ENCODE measurements at places on chromosomes 6 and 20. TPM values are rescaled to one million over a fixed set of nuclear protein-coding genes. Genes with fewer than 3 reads are reported as not detected.

The HLA-DRB5 gene
- total RNA-seq = 22.1 TPM

DNA sequence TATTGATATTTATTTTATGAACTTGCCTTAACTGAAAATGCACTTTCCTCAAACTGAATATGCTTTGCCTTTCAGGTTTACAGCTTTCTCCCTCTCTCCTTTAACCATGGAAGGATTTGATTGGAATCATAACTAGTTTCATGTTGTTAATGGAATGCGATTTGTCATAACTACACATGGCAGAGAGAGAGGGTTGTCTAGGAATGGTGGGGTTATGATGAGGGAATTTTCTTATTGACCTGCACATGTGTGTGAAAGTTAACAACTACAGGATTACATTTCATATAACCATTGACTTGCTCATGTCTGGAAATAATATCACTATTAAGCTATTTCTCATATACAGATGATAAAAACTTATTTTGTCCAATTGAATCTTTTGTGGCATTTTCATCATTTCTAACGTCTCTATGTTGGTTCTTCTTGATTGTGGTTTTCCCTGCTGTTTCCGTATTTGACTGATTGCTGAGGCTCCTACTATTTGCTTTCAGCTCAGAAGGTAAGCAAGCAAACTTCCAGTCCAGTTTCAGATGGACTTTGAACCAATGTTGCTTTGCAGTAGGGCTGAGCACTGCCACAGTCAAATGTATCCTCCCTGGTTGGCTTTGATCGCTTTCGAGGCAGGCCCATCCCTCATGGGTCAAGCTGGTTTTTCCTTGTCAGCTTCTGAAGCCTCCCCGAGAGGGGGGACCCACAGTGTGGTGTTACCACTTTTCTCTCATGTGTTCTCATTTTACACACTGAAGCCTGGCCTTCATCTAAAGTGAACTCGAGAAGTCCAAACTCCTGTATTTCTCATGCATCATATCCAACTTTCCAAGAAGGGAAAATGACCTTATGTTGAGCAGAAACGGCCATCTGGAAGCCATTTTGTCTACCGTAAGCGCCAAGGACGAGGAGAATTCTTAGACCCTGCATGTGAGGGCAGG lies 7.6 kb upstream of the CCN2 start:
- no peak for DNase-seq

DNA sequence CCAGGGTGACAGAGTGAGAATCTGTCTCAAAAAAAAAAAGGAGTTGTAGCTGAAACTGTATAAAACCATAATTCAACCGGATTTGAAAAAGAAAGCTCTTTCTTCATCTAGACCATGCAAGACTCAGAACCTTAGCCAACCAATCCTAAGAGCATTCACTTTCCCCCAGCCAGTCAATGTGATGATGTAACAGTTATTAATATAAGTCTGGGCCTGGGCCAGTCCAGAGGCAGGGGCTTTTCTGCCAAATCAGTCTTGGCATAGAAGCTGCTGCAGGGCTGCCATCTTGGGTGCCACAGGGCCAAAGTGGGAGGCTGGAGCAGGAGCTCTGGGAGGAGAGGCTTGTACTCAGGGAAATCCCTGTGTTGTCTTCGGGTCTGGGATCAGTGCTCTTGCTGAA lies 288.4 kb downstream of the CLIC5 start:
- DNase-seq = no peak

- no peak for DNase-seq
Measured at GRCh38 chr20:22385602-22386305, 198.6 kb downstream of the FOXA2 start.

DNA sequence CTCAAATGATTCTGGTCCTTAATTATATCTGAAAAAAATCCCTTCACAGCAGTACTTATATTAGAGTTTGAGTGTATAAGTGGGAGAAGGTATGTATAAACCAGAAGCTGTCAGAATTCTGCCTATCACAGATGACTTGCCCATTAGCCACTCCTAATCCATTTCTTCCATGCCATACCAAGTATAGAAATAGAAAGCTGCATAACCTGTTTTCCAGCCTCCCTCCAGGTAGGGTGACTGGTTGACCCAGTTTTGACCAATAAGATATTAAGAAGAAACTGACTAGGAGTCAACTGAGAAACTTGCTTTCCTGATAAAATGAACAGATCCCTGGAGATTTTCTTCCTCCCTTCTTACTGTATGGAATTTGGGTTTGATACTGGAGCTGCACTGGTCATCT lies 112.2 kb upstream of the GRIK2 start:
- no peak for DNase-seq

- no peak for DNase-seq
Measured at GRCh38 chr20:56257604-56258003, 9.1 kb downstream of the MC3R start.

The SMOC2 gene
- total RNA-seq = 4.2 TPM

DNA sequence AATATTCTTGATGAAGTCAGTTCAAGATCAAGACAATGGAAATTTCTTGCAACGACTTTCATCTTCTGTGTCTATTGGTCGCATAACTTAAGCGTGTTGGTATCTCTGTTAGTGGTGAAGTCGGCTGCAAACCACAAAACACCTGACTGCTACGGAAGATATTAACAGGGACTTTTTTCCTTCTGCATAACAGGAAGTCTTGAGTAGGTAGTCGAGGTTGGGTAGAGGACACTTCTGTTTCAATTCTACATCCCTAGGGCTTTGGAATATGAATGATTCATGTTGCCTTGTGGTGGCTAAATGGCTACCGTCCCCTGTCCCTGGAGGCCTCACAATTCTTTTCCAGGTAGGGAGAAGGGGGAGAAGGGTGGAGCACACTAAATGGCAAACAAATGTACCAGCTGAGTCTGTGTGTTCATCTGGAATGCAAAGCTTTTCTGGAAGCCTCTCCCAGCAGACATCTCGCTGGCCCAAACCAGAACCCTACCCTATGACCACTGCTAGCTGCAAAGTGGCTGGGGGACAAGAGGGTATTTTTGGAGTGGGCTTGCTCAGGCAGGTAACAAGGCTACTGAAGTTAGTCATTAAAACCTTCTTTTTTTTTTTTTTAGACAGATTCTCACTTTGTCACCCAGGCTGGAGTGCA lies 34.6 kb upstream of the NKX2-2 start:
- DNase-seq = peak; percentile 10

The ACSS2 gene
- total RNA-seq = 76.3 TPM

The PAK5 gene
- total RNA-seq = 0.69 TPM

DNA sequence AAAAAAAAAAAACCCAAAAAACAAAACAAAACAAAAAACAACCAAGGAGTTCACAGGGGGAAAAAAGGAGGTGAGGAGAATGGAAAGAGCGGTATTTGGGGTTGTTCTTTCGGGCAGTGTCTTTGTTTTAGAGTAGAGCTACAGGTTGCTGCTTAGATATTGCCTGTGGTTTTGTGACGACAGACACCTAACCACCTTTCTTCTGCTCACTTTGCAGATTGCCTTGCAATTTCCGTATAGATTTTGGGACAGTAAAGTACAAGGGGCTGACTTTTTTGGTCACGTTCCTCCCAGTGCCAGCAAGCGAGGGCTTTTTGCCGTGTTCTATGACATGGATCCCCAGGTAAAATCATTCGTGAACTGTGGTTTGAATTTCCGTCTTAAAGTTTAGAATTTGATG lies 50.9 kb downstream of the DEK start:
- no peak for DNase-seq

GRCh38 chr6:22657352-22657980 lies 88.1 kb downstream of the HDGFL1 start:
- DNase-seq = no peak

The MCCD1 gene
- not detected for total RNA-seq

The NKAIN4 gene
- total RNA-seq = 10.2 TPM

GRCh38 chr20:35956616-35957015 lies 2.3 kb upstream of the SCAND1 start:
- DNase-seq = no peak

DNA sequence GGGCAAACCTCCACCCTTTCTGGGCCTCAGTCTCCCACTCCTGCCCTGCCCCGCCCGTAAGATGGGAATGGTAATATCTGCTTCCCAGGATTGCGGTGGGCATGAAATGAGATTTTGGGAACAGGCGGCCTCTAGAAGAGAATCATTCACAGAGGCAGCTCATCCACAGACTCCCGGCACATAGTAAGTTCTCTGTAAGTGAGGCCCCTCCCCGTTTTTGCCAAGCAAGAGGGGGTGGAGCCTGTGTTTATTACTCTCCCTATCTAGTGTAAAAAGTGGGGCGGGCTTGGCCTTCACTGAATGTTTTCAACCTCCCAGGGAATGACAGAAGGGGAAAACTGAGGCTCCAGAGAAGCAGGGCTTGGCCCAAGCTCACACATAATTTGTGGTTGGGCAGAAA lies 20.0 kb downstream of the SUN5 start:
- DNase-seq = no peak

DNA sequence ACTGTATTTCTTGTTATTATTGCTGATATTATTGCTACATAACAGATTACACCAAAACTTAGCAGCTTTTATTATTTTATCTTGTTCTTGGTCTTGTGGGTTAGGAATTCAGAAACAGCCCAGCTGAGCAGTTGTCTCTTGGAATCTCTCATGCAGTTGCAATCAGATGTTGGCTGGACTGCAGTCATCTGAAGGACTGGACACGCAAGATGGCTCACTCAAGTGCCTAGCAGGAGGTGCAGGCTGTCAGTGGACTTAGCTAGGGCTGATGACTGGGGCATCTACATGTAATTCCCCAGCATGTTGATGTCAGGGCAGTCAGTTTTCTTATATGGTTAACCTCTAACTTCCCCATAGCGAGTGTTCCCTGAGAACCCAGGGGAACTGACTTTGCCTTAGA lies 128.6 kb upstream of the PLCB4 start:
- DNase-seq = no peak

- no peak for DNase-seq
Measured at GRCh38 chr6:54847799-54848597, 1.4 kb downstream of the FAM83B start.

DNA sequence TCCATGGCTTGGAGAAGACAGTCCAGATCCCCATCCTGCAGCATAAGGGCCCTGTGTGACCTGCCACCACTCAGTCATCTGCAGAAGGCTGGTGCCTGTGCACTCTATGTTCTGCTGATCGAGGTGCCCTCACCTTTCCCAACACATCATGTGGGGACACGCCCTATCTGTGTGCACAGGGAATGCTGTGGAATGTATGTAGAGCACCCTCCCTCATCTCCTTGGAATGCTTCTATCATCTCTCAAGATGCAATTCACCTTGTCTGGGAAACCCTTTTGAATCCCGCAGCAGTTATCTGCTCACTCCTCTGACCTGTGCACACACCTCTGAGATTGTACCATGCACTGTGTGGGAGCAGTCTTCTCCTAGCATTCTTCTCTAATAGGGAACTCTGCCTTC lies 207.2 kb upstream of the SSTR4 start:
- no peak for DNase-seq

The SPTLC3 gene
- total RNA-seq = 10.6 TPM

GRCh38 chr6:15658181-15658744 lies 4.6 kb downstream of the DTNBP1 start:
- no peak for DNase-seq

The NOTCH4 gene
- total RNA-seq = 1.9 TPM

DNA sequence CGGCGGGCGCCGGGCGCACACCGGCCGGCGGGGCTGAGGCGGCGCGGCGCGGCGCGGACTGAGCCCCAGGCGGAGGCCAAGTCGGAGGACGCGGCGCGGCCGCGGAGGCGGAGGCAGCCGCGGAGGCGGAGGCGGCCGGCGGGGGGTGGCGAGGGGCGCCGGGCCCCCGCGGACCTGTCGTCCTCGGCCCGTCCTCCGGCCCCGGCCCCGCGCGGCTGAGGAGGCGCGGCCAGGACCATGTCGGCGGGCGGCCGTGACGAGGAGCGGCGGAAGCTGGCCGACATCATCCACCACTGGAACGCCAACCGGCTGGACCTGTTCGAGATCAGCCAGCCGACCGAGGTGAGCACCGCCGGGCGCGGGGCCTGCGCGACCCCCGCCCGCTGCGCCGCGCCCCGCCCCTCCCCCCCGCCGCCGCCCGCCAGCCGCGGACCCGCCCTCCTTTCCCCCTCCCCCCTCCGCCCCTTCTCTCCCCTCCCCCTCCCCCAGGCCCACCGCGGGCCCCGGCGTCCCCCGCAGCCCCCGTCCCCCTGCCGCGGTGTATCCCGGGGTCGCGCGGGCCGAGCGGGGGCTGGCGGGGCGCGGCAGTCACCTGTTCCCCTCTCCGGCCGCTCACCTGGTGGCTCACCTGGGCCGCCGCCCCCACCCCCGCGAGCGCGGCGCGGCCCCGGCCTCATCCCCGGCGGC lies at the start of gene AFDN:
TSS of gene AFDN (plus strand) at position 16 of the 687 bp plus-strand sequence. CDS start at position 238, 222 bp downstream.
- DNase-seq = peak; percentile 77

- DNase-seq = no peak
Measured at GRCh38 chr6:360764-361373, 30.7 kb upstream of the IRF4 start.

DNA sequence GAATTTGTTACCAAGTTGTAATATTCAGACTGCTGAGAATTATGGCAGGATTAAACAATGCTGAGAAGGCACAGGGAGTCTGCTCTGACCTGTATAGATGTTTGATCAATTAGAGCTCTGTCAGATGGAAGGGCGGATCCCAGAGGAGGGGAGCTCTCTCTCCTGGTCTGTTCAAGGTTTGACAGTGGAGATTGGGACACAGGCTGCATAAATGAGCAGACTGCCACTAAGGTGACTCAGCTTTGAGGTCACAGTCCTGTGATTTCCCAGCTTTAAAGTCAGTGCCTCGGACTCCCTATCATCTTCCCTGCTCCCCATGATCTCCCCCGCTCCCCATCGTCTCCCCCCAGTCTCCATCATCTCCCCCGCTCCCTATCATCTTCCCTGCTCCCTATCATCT lies 59.2 kb upstream of the SLC22A23 start:
- no peak for DNase-seq

The CFAP61 gene
- total RNA-seq = 0.52 TPM

GRCh38 chr6:149079911-149080491 lies 237.5 kb upstream of the TAB2 start:
- no peak for DNase-seq

- no peak for DNase-seq
Measured at GRCh38 chr20:53656293-53657202, 62.9 kb upstream of the ZNF217 start.

DNA sequence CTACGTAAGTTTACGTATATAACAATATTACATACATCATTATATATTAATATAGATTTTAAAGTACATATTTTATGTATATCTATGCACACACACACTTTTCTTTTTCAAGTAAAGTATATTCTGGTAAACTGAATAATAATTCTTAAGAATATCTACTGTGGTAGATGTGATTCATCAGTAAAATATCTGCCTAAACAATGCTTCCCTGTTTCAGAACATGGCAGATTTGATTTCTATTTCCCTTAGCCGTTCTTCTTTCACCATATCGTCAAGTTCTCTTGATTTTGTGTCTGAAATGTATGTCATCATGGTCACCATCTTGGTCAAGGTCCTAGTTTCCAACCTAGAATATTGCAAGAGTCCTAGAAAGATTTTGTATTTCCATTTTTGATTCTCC lies 195.6 kb downstream of the HDGFL1 start:
- no peak for DNase-seq

GRCh38 chr6:45965007-45965406 lies 50.7 kb downstream of the CLIC5 start:
- DNase-seq = no peak

The CGA gene
- 30.3 TPM for total RNA-seq

GRCh38 chr6:139942331-139942730 lies 567.9 kb upstream of the CITED2 start:
- DNase-seq = no peak
